ENCODE measurements at places on chromosomes 2 and 18.

DNA sequence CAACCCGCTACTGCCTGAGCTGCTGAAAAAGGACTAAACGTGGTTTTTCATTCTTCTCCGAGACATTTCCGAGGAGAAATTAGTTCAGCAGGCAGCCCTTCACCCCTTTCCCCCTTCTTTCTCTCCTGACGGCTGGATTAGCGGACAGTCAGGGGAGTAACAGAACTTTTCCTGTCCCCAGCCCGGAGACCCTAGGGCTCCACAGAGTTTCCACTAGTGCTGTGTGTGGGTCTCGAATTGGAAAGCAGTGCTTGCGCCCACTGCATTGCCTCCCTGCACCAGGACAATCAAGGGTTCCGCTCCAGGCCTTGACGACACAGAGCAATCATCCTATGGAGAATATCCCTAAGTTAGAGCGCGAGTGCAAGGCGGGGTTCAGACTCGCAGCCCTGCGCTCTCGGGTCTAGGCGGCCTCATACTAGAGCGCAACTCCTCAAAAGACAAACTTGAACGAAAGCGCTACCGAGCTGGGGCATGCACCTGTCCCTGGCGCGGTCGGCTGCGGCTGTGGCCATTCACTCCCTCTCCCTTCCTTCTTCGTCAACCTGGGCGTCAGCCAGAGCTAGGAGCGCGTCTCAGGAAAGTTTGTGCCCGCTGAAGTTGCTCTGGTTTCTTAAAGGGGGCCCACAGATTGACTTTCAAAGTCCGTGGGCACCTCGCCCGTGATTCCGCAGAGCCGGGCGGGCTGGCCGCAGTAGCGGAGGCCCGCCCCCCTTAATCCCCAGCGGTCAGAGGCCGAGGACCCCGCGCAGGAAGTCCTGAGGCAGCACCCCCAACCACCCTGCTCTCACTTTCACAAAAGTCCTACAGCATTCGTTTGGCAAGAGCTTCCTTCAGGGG, 801 bp downstream of the OSR1 start:
- no peak for DNase-seq

DNA sequence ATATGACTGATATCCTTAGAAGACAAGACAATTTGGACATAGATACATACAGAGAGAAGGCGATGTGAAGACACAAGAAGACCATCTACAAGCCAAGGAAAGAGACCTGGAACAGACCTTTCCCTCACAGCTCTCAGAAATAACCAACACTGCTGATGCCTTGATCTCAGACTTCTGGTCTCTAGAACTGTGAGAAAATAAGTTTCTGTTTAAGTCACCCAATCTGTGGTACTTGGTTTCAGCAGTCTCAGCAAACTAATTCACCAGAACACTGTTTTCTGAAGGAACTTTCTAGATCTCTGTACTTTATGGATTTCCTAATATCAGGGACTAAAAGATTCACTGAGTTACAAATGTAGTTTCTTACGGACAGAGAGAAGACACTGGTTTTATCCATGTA, 58.8 kb downstream of the NAB1 start:
- no peak for DNase-seq

- DNase-seq, result no peak
These were observed 1809.0 kb downstream of the SUCLG1 start for GRCh38 chr2:82650038-82650437.

DNA sequence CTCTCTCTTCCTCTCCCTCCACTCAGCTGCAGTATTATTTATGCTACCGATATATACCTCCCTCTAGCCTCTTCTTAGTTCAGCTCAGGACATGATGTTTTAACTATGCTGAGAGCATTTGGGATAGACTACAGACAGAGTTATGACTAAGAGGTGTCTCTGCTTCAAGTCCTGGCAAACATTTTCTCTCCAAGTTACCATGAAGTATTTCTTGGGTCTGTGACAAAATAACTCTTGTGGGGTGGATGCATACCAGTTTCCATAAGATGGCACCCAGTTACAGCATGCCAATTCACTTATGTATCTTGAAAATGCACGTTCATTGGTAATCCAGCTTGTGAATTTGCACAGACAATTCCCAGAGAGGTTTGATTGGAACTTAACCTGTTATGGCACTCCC, 737.6 kb downstream of the SLC4A3 start:
- no peak for DNase-seq

DNA sequence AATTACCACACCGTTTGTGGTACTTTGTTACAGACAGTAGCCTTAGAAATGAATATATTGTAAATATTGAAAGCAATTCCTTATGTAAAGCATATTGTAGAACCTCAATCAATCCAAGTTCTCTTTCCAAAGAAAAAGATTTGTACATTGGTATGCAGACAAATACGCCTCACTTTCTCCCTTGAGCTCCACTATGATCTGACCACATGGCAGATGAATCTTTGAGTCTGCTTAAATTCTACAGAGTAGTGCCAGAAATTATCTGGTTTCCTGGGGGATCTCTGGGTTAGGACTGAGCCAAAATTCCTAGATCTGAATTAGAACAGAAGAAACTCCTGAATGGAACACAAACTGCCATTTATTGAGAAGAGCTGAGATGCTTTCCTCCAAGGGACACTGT, 99.0 kb downstream of the CPO start:
- DNase-seq, result no peak

DNA sequence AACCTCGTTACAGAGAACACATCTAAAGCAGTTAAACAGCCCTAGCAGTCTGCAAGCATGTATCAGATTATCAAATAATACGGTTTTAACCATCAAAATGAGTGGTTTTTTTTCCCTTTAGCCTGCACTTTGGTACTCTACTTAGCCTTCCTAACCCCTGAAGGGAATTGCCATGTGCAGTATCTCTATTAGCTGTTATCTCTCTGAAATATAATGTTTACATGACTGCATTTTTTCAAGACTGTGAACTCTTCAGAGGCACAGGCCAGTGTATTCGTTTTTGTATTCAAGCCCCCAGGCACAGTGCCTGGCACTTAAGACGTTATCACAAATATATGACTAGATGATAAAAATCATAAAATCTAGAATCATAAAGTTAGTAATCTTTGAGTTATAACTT, 509.5 kb downstream of the PARD3B start:
- DNase-seq, result no peak
